ENCODE measurements at places on chromosomes 3 and 15. TPM values are rescaled to one million over a fixed set of nuclear protein-coding genes. Genes with fewer than 3 reads are reported as not detected.

Gene NMNAT3
- polyA plus RNA-seq: 11.9 TPM

Gene CAV3
- 0.48 TPM for polyA plus RNA-seq

Gene ZBBX
- polyA plus RNA-seq: 5.7 TPM

Gene H1-8
- not detected for polyA plus RNA-seq

Gene CERS3
- 0.08 TPM for polyA plus RNA-seq

Gene MON1A
- polyA plus RNA-seq: 6.6 TPM

Gene ASTE1
- 15.0 TPM for polyA plus RNA-seq
